ENCODE measurements at places on chromosomes 11 and 22.
A peak's percentile ranks its signal among the peaks of the same experiment; 100 is the strongest.

- DNase-seq, result no peak
Observed at GRCh38 chr11:10080138-10080537, 213.9 kb downstream of the SBF2 start.

DNA sequence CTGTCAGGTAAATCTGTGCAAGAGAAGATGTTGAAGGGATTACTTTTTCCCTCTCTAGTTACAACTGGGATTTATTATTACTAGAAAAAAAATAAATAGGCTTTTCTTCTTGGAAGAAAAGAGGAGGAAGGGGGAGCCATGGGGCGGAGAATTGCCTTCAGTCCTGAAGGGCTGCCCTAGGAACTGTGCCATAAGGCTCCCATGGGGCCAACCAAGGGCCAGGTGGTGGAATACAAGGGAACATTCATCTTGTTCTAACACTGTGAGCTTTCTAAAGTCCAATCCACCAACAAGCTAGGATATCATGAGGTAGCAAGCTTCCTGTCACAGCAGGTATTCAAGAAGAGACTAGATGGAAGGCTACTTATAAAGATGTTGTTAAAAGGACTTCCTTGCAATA lies 24.8 kb upstream of the NRIP3 start:
- no peak for DNase-seq

- peak; percentile 36 for DNase-seq
Observed at GRCh38 chr22:36301384-36301828, 48.5 kb downstream of the APOL1 start.

DNA sequence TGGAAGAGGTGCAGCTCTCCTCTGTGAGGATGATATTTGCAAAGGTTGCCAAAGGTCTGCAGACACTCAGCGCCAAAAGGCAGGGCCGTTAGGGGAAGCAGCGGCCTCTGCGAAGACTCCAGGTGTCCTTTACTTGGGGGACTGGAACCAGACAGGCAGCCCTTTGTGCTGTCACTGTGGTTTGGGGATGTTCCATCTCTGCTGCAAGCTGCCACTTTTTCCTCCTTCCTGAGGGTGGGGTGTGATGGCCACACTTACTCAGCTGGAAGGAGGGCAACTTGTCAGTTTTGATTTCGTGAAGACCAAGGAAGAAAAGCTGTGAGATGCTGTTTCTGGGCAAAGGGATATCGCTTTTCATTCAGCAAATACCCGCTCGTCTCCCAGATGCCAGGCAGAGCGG lies 96.5 kb upstream of the PRR5 start:
- no peak for DNase-seq

DNA sequence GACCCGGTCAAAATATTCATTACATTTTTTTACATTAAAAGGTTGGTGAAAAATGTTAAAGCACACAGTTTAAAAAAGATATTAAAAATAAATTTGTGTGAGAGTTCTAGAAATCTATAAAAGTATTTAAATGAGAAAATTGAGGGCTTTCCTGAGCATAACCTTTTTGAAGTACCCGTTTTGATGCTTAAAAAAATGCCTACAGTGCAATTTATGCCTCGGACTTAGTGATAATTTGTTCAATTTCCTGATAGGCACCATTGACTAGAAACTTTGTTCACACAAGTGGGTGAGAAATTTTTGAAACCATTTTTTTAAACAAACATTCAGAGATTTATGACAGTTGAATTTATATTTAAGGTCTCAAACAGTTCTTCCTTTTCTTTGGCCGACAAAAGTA lies 29.7 kb upstream of the B3GAT1 start:
- DNase-seq, result no peak

GRCh38 chr11:1421291-1421690 lies 31.6 kb downstream of the BRSK2 start:
- no peak for DNase-seq

GRCh38 chr22:30150212-30150611 lies 69.9 kb downstream of the HORMAD2 start:
- DNase-seq, result no peak

GRCh38 chr11:94494126-94494680 lies 419 bp downstream of the ANKRD49 start:
- no peak for DNase-seq

DNA sequence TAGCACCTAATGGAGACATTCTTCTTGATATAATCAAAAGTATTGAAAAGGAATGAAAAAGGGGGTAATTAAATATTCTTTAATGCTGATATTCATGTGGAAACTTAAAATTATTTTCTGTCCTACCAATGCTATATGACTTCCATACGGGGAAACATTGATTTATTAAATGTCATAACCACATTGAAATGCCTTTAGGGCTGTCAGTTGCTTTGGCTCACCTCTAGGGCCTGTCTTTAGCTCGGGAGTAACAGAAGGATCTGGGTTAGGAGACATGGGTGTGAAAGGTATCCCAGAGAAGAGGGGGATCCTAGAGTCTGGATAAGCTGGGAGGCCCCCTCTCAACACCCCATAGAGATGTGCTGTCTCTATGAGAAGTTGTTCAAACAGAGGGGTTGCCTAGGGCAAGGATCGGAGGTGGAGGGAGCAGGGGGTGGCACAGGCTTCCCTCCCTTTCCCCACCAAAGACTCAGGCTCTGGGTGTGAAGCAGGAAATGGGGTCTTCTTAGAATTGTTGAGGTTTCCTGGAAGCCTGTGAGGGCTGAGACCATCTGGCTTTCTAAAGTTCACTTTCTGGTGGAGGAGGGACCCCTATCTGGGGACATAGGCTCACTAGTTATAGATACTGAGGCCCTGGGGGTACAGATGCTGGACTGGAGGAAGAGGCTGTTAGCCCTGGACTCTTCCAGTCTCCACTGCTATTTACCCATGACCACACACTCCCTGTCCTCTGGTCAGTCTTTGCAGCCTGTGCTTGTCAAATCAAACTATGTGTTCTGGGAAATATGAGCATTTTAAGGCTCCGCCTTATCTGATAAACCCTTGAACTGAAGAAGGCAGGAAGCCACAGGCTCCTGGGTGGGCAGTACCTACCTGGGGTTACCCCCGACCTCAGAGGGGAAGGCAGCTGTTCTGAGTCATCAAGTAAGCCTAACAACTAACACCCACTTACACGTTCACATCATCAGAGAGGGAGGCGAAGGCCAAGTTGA lies 55.8 kb upstream of the RRAS2 start:
- DNase-seq, result peak; percentile 24

DNA sequence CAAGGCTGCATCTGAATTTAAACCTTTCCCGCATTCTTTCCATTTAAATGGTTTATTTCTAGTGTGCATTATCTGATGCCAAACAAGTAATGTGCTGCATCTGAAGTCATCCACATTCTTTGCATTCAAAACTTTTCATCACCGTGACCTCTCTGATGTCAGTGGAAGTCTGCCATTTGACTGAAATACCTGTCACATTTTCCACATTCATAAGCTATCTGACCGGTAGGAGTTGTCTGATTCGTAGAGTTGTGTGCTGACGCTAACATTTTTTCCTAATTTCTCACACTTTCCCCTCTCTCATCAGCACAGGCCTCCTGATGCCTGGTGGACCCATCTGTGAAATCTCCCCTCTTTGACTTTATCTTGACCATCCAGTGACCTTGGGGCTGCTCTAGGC lies 79.9 kb upstream of the BARX2 start:
- DNase-seq, result no peak

- no peak for DNase-seq
Observed at GRCh38 chr22:47407461-47408025, 645.1 kb downstream of the TBC1D22A start.

DNA sequence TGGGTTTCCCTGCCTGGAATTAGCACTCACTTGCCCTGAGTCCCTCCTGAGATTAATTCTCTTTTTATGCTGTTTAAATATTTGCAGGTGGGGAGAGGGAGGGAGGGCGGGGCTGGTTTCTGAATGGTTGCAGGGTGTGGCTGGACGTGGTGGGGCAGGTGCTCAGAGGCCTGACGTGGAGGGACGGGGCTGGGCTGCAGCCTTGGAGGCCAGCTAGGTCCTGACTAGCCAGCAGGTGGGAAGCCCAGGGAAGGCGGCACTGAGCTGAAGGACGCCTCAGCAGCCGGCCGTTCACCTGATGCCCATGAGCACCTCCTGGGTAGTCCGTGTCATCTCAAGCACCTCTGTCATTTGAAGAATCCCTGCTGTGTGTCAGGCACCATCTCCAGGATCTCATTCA lies 21.3 kb downstream of the SGSM1 start:
- DNase-seq, result no peak

DNA sequence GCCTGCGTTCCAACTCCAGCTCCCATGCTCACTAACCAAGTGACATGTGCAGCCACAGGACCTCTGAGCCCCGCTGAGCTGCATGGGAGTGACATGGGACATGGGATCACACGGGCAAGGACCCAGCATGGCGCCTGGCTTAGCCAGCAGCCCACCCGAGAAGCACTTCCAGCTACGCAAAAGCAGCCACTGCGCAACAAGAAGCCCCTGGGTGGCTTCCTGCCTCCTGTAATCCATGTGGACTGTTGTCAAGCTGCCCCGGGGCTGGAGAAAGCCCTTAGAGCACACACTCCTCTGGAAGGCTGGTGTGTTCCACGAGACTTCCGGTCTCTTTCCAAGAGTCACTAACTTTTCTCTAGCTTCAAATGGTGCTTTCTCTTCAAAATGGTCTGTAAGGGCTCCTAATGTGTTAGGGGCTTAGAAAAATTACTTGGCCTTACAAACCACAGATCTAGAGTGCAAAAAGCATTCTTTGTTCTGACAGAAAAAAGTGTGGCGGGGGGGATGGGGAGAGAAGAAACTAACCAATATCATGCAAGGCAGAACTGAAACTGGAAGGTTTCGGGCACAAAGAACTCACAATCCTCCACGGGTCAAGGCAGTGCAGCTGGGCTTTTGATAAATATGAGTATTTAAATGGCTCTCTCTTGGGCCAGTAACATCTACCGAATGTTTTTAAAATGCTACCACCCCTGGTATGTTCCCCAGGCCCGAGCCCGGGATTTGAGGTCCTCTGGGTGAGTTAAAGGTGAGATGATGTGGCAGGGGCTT lies 5.5 kb downstream of the C11orf24 start:
- peak; percentile 77 for DNase-seq

GRCh38 chr22:30885591-30885990 lies 83.0 kb downstream of the MORC2 start:
- no peak for DNase-seq

DNA sequence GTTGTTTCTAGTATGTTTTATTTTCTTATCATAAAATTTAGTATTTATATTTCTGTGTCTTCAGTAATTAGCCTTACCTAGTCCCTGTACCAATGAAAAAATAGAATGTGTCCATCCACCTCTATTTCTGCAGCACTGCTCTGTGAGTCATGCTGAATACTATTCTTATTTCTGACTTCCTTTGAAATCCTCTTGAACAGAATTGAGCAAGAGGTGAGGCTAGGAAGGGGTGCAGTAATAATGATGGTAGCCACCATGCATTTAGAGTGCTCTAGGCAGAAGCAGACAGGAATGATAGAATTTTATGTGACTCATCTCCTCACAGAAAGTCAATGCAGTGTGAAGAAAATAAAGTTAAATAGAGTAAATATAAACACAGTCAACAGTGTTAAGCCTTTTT lies 60.0 kb downstream of the OR10A6 start:
- no peak for DNase-seq

DNA sequence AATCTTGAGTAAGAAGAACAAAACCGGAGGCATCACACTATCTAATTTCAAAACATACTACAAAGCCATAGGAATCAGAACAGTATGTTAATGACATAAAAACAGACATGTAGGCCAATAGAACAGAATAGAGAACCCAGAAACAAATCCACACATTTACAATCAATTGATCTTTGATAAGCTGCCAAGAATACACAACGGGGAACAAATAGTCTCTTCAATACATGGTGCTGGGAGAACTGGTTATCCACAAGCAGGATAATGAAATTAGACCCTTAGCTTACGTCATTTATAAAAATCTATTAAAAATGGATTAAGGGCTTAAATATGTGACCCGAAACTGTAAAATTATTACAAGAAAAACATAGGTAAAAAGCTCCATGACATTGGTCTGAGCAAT lies 417.7 kb downstream of the INSC start:
- no peak for DNase-seq

DNA sequence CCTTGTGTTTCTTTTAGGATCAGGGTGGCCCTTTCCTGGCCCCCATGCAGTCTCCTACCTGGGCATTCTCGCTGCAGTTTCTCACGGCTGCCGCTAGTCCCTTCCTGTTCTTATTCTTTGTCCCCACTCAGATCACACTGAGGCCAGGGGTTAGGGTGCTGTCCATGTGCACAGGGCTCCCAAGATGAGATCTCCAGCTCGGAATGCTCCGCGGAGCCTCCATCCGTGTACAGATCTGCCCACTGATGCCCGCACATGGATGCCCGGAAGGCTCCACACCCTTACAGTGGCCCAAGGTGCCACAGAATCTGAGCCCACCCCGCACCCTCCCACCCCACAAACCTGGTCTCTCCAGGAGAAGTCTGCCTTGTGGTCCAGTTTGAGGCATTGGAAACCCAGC lies 457.3 kb downstream of the TBC1D22A start:
- DNase-seq, result no peak

GRCh38 chr11:10796191-10796590 lies 12.5 kb downstream of the EIF4G2 start:
- DNase-seq, result no peak

DNA sequence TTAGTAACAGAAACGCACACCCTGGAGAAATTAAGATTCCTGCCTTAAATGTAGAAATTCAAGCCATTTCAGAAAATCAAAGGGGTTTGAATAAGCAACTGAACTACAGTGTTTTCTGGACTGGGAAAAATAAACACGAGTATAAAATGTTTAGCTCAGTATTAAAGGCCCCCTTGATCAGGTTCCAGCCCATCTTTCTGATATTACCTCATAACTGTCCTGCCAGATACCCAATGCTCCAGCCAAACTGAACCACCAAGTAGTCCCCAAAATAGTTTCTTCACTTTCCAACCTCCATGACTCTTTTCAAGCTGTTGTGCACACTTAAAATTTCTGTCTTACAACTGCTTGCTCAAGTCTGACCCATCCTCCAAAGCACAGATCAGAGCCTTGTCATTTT lies 54.4 kb downstream of the SERGEF start:
- DNase-seq, result no peak

- no peak for DNase-seq
Observed at GRCh38 chr11:45525393-45525792, 140.0 kb downstream of the CHST1 start.

- DNase-seq, result no peak
Observed at GRCh38 chr11:68309621-68310185, 2.7 kb upstream of the LRP5 start.

- DNase-seq, result no peak
Observed at GRCh38 chr11:44750551-44751465, 24.0 kb downstream of the TSPAN18 start.

DNA sequence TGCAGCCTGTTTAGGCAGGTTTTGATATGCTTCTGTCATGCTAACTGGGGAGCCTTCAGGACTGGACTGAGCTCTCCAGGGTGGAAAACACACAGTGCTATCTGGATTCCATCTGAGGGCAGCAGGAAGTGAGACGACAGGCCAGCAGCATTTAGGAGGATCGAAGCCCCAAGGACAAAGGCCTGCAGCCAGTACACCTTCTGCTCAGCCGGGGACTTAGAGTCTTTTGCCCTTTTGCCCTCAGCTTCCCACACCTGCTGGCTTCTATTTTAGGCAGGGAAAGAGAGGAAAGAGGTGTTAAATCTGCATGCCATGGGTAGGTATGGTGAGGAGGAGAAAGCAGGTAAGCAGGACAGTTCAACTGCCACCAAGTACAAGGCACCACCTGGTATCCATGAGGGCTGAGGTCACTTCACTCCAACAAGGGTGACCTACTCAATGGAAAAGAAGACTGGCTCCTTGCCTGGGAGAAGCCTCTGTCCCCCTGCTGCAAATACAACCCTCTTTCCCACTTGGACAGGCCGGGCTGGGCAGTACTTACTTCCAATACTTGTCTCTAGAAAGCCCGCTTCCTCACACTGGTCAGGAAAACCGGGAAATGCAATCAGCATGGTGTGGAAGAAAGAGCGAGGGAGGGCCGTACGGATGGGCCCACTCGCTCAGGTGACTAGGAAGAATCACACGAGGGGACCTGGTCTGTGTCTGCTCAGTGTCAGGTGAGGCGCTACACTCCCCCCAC lies 12.3 kb downstream of the LARGE2 start:
- no peak for DNase-seq
